ENCODE measurements at places on chromosomes 4 and X.

DNA sequence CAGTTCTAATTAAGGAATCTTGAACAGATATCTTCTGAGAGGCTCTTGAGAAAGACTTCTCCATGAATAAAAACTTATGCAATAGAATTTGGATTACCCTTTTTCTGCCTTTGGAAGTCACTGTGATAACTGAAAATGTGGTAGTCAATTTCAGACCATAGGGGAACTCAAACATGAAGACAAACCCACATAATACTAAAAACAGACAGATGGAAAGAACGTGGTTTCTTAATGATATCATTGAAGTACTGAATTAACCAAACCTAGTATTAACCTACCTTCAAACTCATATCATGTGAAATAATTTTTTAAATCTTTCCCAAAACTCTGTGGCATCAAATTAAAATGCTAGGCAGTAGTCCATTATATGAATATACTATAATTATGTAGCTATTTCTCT is 153.5 kb downstream of the CAMK2D start:
- no peak for DNase-seq

- peak; percentile 30 for DNase-seq
Observed at GRCh38 chr4:143337600-143338287, 1.1 kb downstream of the GAB1 start.

DNA sequence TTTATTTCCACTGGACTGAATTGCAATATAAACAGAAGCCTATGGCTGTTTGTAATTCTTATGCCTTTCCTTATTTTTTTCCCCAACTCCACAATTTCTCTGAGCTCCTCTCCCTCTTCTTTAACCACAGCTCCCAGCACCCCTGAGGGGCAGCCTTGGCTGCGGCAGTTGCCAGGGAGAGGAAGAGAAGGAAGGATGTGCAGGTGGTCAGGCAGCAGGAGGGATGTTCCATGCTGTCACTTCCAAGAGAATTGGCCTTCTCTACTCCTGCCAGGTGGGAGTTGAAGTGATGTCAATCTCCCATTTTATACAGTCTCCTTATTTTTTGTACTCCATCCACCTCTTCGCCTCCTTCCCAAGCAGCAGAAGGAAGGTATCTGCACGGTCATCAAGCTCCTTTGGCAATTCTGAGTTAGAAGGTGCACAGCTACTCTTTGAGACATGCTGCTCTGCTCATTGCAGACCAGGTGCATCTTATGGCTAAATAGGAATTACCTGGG is 343.3 kb upstream of the RPS6KA3 start:
- no peak for DNase-seq

GRCh38 chr4:19992471-19993093 is 259.1 kb upstream of the SLIT2 start:
- no peak for DNase-seq
